ENCODE measurements at places on chromosomes 3 and 15.

- DNase-seq, result no peak
Measured at GRCh38 chr3:36792342-36792741, 28.0 kb upstream of the DCLK3 start.

DNA sequence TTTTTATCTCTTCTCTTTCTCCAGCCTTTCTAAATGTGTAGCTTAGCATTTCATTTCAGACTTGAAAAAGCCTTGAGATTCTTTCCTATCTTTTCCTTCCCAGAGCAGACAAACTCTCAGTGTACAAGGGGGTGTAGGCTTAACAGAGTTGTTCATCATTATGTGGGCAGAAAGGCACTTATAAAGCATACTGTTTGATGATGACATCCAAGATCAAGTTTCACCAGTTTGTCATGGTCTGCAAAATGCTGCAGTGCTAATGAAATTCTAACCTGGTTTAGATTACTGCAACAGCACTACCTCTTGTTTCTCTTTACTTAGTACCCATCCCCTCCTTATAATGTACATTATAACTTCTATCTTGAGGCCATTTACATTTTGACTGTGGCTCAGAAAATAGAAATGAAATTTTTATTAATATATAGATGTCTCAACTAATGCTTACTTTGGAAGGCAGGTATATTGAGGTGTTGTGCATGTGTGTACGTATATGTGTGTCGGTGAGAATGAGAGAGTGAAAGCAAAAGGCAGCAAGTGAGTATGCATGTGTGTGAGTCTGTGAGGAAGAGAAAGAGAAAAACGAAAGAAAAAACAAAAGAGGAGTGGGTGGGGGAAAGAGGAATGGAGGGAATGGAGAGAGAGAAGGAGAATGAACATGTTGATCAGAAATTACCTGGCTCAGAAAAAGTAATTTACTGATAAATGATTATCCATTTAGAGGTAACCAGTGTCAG, 1043.6 kb downstream of the TUSC7 start:
- DNase-seq, result no peak

GRCh38 chr15:85707519-85708338, 87.0 kb downstream of the KLHL25 start:
- DNase-seq, result no peak

- no peak for DNase-seq
Measured at GRCh38 chr3:23740517-23740965, 65.2 kb upstream of the UBE2E1 start.

DNA sequence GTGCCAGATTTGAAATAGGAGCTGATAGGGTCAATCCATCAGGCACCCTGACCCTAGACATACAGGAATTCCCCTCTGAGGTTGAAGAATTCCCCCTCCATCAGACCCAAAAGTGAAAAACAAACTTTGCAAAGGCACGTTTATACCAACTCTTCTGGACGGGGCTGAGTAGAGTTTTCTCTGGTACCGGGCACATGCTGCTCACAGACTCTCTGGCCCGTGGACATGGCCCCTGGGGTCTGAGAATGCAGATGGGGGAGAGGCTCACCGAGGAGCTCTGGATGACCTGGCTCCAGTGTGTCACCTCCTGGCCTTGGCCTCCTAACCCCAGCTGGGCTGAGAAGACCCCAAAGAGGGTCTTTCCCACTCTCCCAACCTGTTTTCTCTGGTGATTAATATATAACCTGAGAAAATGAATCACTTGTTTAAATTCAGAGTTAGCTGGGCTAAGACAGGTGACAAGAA, 11.2 kb upstream of the LIPC start:
- no peak for DNase-seq

DNA sequence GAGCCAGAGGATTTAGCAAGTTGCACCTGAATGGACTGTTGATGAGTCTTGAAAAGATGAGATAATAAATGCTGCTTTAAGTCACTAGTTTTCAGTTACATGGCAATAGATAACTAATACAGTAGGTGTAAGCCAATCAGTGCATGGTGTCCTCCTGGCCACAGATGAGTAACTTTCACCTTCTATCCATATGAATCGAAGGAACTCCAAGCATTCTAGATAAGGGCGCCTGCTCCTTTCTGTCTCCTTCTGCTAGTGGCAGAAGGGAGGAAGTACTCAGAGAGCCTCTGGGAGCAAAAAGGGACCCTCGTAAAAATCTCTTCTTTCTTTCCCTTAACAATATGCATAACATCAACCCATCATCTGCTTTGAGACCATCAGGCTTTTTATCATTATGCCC, 37.3 kb downstream of the TM6SF1 start:
- DNase-seq, result no peak

GRCh38 chr15:52379395-52380106, 83.9 kb upstream of the MYO5C start:
- no peak for DNase-seq

- DNase-seq, result no peak
Measured at GRCh38 chr3:121482660-121483059, 63.1 kb downstream of the POLQ start.

All from RWPE2 (cell line).